ENCODE measurements at places on chromosomes 7 and 10.

- no peak for DNase-seq
Observed at GRCh38 chr10:132595854-132596253, 58.3 kb downstream of the INPP5A start.

DNA sequence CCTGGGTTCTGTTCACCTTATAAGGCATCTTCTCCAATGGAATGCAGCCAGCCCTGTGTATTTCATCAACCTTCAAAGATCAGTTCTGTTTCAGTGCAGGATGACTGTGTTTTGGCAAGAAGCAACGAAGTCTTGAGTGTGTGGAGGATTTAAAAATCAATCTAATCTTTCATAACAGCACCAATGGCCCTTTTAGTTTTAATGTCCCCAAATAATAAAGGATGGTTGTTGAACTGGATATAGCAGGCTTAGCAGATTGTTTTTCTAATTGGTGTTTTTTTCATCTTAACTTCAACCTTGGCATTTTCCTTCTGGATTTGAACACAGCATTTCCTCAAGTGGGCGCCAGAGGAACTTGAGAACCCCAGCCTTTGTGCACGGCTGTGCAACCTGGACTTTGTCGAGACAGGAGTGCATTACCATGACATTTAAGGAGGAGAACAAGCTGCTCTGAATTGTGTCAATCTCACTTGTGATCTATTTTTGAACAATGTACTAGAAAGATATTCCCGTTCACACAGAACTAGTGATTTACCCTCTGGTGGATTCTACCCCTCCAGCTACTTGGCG is 313.3 kb upstream of the AKR1E2 start:
- peak; percentile 92 for DNase-seq

- DNase-seq = peak; percentile 67
Observed at GRCh38 chr10:20877986-20878983, 18.8 kb downstream of the NEBL start.

DNA sequence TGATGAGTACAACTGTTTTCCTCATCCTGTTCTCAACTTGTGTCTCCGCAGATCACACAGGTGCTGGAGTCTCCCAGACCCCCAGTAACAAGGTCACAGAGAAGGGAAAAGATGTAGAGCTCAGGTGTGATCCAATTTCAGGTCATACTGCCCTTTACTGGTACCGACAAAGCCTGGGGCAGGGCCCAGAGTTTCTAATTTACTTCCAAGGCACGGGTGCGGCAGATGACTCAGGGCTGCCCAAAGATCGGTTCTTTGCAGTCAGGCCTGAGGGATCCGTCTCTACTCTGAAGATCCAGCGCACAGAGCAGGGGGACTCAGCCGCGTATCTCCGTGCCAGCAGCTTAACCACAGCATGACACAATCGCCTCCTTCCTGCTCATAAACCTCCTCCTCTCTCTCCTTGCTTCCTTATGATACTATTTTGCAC is 126.7 kb upstream of the PRSS58 start:
- DNase-seq = peak; percentile 86

- DNase-seq = no peak
Observed at GRCh38 chr7:47102331-47102841, 479.5 kb downstream of the TNS3 start.

- DNase-seq = no peak
Observed at GRCh38 chr10:46292573-46293023, 5.8 kb downstream of the ANTXRL start.
